Esophagus squamous epithelium (tissue), 5 donors: ENCODE measurements at places on chromosomes 1 and 21.

- no peak for DNase-seq
Observed at GRCh38 chr1:119410961-119411360, 4.0 kb upstream of the HSD3B2 start.

- no peak for DNase-seq
Observed at GRCh38 chr1:44262414-44262813, 49.1 kb downstream of the DMAP1 start.

- DNase-seq: no peak
Observed at GRCh38 chr1:27481994-27482620, 7.9 kb downstream of the WASF2 start.

DNA sequence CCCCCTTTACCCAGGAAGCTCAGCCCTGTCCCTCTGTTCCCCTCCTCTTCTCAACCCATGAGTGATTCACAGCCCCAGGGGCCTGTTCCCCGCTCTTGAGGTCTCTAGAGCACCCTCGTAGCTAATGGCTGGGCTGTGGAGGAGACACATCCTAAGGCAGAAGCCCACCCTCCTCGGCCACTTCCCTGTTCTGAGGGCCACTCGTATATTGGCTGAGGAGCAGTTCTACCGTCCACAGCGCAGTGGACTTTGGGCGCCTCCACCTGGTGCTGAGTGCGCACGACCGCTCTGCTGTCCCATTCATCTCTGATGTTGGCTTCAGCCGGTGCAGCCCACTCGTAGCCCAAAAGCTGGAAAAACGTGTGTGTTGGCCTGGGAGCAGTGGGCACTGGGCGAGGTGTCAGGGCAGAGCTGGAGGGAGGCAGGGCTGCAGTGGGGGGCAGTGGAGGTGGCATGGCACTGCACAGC lies 24.5 kb upstream of the PKP1 start:
- DNase-seq: no peak

- no peak for DNase-seq
Observed at GRCh38 chr1:155082301-155083051, 3.8 kb downstream of the EFNA3 start.

DNA sequence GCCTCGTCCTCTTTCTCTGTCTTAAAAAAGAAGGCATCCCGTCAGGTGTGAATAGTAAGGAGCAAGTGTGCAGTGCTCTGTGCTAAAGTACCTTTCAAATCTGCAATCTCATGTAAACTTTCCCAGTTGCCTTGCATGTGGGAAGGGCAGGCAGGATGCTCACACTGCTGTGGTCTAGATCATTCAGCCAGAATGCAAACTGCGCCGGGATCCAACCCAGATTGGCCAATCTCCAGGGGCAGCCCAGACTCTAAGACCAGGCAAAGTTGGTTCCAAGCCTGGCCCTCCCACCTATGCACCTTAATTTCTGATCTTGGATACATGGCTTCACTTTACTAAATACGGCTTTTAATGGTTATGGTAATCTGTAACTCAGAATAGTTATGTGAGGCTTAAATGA lies 3.2 kb upstream of the MAP1LC3C start:
- DNase-seq: no peak

DNA sequence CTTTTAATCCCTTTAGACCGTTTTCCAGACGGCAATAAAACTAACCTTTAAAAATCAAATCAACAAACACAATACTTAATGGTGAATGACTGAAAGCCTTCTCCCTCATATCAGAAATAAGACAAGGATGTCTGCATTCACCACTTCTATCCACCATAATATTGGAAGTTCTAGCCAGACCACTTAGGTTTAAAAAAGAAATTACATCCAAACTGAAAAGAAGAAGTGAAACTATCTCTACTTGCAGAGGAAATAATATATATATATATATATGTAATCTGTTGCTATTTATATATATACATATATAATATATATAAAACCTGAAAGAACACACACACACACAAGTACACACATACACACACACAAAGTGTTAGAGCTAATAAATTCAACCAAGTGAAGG lies 100.4 kb downstream of the BRINP3 start:
- no peak for DNase-seq

DNA sequence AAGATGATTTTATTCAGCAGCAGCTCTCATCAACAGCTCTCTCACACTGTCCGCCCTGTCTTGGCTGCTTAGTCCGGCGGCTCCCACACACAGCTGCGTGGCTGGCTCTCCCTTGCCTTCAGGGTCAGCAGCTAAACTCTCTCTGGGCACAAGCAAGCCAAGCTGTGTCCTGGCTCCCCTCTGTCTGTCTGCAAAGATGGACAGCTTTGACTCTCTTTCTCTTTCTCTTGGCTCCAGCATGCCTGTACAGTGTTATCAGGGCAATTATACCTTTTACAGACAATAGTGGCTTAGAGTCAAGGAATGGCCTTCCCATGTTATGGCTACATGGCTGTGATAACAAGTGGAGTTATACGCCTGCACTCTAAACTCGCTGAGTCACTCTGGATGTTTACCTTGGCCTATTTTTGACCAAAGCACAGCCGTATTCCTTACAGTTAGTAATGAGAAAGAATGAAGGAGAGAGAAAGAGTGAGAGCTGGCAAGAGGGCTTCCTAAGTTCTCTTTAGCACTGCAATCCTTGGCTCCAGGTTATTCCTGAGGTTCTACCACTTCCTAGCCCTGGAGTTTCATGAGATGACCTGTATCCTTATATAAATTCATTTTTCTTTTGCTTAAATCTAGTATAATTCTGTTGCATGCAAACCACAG lies 59.9 kb upstream of the ZSWIM5 start:
- DNase-seq: no peak

- DNase-seq: no peak
Observed at GRCh38 chr1:248748211-248748610, 7.3 kb downstream of the LYPD8 start.

DNA sequence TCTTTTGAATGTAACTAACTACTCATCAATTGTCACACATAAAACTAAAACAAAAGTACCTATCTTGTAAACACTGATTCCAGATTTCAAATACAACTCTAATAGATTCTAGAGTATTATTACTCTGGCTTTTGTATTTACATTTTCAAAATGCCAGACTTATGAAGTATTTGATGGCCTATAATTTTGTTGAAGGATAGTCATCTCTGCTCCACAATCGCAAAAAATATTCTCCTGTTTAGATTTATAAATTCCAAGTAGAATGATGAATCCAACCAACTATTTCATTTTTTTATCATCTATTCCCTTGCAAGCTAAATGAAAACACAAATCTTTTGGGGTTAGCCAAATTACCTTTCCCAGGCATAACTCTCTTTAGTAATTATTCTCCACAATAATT lies 75.0 kb upstream of the GUCA2A start:
- no peak for DNase-seq

GRCh38 chr21:45293220-45293725 lies 5.6 kb upstream of the POFUT2 start:
- DNase-seq: no peak

GRCh38 chr1:107247679-107248078 lies 106.8 kb downstream of the NTNG1 start:
- no peak for DNase-seq

DNA sequence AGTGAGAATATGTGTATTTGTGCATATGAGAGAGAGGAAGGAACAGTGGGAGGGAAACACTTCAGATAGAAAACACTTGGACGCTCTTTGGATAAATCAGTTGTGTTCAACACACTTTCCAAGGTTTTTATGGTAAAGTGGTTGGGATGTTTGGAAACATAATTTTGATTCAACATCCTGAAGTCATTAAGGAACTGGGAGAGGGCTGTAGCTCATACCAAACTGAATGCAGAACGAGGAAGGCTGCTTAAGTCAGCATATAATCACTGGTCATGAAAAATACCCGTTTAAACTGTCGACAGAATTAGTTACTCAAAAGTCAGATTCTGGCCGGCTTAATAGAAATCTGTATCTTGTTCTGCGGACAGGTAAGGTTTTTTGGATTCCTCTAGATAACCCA lies 14.9 kb downstream of the LIX1L start:
- DNase-seq: no peak

GRCh38 chr1:10877894-10878293 lies 81.4 kb upstream of the CASZ1 start:
- no peak for DNase-seq

DNA sequence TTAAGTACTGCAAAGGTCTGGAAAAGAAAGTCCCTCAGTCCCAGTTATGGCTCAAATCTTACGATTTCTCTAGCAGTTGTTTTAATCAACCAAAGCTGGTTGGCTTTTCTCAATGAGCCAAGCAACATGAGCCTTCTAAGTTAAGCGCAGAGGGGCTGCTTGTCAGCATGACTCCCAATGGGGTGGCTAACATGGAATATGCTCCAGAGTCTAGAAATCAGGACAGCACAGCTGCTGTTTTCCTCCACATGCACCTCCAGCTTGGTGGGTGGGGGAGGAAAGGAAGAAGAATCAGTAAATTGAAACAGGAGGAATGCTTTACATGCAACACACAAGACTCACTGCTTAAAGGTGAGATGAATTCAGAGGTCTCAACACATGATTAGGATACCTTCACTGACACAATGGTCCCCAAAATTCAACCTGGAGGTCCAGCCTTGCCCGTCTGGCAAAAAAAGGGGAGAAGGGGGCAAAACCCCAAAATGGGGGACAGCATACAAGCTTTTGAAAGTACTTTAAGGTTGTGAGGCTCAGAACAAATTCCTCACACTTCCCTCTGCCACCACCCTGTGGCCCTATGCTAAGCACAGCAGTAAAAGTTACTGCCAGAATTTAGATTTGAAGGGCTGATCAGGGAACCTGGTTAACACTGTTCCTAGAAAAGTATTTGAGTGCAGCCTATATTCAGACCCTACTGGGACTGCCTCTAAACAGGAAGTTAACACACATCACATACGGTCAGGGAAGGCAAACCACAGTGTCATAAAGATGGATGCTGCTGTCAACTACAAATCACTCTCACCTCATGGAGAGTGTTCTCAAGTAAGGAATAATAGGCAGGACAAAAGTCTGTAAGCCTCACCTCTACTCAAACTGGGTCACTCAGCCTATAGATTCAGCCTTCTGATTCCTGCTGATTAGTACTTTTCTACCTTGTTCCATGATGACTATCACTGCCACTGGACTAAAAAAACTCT lies 2.6 kb downstream of the GATAD2B start:
- no peak for DNase-seq

- DNase-seq: no peak
Observed at GRCh38 chr1:229300099-229300757, 29.3 kb downstream of the RAB4A start.

GRCh38 chr1:220370041-220370700 lies 97.9 kb upstream of the RAB3GAP2 start:
- DNase-seq: no peak

DNA sequence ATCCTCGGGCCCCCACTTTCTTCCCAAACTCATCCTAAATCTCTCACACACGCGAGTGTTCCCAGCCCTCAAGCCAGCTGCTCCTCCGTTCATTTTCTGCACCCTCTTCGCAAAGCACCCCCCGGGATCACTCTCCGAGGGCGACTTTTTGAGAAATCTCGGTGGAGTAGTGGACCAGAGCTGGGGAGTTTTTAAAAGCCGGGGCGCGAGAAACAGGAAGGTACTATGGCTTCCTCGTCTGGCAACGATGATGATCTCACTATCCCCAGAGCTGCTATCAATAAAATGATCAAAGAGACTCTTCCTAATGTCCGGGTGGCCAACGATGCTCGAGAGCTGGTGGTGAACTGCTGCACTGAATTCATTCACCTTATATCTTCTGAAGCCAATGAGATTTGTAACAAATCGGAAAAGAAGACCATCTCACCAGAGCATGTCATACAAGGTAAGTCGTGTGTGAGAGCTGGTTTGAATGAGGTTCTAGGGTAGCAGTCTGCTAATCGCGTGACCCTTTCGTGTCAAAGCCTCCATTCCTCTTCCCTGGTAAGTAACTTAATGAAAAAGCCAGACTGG lies 800 bp downstream of the DR1 start:
- no peak for DNase-seq

- DNase-seq: no peak
Observed at GRCh38 chr1:248695451-248696132, 7.0 kb downstream of the OR14I1 start.

DNA sequence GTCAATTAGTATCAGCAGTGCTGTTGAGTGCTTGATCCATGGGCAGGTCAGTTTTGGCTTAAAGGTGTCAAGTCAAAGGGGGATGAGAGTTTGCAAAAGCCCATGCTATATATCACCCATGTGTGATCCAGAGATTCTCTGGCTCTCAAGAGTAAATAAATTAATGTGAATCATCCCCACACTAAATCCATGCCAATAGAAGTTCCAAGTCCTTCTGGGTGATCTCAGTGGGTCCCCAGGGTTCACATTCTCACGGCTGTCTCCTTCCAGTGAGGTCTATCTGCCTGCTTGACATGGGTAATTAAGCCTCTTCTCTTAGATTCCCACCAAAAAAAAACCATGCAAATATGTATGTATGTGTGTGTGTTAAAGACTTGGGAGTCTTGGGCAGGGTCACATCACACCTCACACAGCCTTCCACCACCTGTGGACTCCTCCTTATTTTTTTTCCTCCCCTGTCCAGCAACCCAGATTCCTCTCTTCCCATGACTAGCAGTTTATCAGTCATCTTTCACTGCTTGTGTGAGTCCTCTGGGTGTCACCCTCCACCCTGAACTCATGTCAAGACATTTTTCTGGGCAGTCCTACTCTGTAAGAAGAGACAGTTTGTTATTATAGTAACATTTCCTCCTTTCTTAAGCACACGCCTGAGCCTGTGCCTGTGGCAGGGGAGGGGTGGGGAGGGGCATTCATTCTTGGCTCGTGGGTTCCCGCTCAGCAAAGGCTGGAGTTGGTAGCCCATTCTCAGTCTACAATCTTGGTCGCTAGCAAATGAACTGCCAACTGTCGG lies 14.3 kb upstream of the S100A11 start:
- DNase-seq: no peak

GRCh38 chr1:29801561-29801973 lies 565.2 kb downstream of the PTPRU start:
- no peak for DNase-seq

DNA sequence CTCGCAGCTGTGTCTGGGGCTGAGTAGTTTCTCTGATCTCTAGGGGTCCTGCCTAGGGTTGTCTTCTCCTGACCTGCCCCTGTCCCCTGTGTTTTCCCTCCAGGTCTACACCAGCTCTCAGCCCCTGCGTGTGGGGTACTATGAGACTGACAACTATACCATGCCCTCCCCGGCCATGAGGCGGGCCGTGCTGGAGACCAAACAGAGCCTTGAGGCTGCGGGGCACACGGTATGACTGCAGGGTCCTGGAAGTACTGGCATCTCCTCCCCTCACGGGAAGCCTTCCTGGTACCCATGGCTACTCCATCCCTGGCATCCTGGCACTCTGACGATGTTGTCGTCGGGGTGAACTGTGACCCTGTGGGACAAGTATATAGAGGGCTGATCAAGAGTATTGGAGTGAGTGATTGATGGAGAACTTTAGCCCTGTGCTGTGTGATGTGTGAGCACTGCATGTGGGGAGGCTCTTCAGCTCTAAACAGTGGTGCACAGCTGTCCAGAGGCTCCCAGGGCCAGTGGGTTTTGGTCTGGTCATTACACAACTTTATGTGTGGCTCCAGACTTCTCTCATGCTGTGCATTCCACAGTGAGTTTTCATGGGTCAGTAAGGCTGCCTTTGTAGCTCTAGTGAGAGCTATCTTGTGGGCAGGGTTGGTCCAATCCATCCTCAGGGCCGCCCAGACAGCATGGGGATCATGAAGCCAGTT lies 14.4 kb downstream of the FAAH start:
- no peak for DNase-seq

- no peak for DNase-seq
Observed at GRCh38 chr1:228372183-228373003, 34.2 kb downstream of the TRIM11 start.
